ENCODE measurements at places on chromosomes 2 and 18.

- no peak for DNase-seq
Measured at GRCh38 chr18:63329431-63330145, 10.0 kb upstream of the BCL2 start.

- no peak for DNase-seq
Measured at GRCh38 chr2:99841749-99842148, 300.6 kb downstream of the AFF3 start.

DNA sequence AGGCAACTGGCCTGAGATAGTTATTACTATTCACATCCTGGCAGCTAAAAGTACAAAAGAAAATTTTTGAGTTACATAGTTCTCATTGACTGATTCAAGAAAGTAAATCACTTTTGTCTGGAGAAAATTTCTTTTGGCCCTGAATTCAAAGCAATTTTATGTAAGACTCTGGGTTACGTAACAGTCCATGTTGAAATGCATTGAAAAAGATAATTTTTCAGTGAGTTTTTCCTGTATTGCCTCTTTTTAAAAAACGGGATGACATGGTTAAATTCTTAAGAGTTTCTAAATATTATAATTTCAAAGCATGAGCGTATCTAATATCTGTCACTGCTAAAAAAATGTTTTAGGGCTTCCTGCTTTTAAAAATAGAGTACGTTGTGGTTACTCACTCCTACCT, 72.7 kb downstream of the ANKRD12 start:
- no peak for DNase-seq

DNA sequence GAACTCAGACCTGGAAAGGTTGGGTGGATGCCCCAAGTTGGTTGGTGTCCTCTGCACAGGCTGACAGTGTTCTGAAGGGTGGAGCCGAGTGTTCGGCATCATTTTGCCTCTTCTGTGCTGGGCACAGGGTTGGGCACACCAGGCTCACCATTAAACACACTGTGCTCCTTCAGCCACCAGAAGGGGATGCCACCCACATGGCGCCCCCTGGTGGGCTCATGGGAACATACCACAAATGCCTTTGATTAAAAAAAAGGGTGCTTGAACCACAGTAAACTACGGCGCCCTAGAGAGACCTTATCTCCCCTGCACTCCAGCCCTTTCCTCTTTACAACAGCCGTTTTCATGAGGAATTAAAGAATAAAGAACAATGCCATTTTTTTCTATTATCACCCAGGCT, 89.4 kb downstream of the CELF4 start:
- peak; percentile 2 for DNase-seq

DNA sequence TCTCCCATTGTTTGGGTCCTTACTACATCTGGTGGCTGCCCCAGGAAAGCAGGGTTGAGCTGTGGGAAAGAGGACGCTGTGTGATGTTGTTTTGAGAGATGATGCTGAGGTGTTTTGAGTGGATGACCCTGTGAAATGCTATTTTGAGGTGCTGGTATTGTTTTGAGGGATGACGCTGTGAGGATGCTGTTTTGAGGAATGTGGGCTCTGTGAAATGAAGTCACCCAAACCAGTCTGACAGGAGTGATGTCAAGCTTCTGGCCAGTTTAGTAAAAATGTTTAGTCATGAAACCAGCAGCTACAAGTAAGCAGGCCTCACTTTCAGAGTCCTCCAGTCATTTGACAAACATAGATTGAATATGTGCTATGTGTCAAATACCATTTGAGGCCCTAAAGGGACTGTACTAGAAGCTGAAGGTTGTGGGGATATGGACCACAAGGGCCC, 16.1 kb upstream of the PUM2 start:
- peak; percentile 97 for DNase-seq

DNA sequence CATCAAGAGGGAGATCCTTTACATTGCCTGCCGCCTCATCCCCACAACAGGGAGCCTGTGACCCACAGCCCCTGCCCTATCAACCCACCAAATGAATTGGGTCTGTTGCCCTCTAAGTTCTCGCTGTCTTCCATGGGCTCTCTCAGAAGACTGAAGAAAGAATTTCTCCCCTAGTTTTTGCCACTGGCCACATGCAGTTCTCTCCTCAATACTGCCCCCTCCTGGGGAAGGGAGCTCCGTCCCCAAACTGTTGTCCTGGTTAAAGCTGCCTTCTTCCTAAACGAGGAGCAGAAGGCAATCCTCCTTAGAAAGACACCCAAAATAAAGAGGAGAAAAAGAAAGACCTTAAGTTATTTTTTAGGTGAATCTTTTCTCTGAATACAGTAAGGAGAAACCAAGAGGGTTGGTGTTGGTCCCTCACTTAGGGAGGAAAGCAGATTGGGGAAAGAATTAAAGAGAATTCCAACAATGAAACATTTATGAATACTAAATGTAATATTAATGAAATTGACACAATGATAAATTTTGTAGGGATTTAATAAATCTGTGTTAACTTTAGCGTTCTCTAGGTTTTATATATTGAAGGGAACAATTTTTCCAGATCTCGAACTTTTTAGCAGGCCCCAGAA, 31.1 kb upstream of the SATB2 start:
- peak; percentile 61 for DNase-seq

DNA sequence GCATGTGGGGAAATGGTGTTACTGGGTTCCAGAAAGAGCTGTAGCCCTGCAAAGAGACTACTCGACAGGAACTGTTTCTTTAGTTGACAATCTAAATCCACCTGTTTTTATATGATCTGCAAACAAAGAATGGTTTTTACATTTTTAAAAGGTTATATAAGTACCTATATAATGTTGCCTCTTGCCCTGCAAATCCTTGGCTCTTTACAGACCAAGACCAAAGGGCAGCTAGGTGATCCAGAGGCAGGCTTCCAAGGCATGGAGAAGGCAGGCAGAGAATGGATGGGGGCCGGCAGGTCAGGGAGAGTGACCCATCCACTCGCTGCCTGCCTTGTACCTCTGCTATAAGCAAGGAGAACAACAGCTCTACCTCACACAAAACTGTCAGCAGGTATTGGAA, 173.6 kb downstream of the ANTXR1 start:
- no peak for DNase-seq

- no peak for DNase-seq
Measured at GRCh38 chr2:224211181-224211480, 172.0 kb upstream of the SERPINE2 start.

- no peak for DNase-seq
Measured at GRCh38 chr2:30803281-30803680, 4.0 kb downstream of the CAPN13 start.

- DNase-seq, result peak; percentile 41
Measured at GRCh38 chr2:218230882-218231281, 13.9 kb downstream of the ARPC2 start.

DNA sequence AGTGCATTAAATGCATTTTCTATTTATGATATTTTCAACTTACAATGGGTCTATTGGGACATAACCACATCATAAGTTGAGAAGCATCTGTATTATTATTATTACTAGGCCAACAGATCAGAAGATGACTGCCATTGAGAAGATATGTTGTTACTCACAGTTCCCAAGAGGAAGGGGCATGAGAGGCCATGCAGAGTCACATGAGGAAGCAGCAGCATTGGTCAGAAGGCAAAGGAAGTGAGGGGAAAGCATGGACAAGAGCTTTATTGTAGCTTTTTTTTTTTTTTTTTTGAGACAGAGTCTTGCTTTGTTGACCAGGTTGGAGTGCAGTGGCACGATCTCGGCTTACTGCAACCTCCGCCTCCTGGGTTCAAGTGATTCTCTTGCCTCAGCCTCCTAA, 66.2 kb upstream of the LCLAT1 start:
- DNase-seq, result no peak

GRCh38 chr2:54940723-54941122, 109.5 kb downstream of the RTN4 start:
- peak; percentile 62 for DNase-seq

GRCh38 chr2:98149333-98149697, 62.3 kb downstream of the VWA3B start:
- DNase-seq, result peak; percentile 78

DNA sequence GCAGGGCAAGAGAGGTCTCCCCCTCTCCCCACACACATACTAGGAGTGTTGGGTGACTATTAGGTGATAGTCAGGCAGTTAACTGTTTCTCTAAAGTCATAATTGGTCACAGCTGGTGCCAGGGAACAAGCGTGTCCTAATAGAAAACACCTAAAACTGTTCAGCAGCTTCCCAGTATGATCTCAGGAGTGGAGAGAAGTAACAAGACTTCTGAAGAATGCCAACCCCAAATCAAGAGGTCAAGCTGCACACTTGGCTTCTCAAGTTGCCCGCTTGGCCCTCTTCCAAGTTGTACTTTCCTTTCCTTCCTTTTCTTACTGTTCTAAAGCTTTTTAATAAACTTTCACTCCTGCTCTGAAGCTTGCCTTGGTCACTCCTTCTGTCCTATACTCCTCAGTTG, 22.4 kb upstream of the STAT1 start:
- DNase-seq, result no peak

- peak; percentile 41 for DNase-seq
Measured at GRCh38 chr2:230671117-230671516, 41.5 kb upstream of the CAB39 start.

DNA sequence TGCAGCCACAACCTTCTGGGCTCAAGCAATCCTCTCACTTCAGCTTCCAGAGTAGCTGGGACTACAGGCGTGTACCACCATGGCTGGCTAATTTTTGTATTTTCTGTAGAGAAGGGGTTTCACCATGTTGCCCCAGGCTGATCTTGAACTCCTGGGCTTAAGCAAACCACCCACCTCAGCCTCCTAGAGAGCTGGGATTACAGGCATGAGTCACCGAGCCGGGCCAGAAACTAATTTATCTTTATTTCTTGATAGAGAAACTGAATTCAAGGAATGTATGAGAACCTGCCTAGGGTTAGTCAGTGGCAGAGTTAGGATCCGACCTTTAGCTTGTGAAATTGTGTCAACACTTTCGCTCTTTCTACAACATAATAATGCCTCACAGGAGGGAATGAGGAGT, 19.3 kb upstream of the ITGAV start:
- peak; percentile 96 for DNase-seq

DNA sequence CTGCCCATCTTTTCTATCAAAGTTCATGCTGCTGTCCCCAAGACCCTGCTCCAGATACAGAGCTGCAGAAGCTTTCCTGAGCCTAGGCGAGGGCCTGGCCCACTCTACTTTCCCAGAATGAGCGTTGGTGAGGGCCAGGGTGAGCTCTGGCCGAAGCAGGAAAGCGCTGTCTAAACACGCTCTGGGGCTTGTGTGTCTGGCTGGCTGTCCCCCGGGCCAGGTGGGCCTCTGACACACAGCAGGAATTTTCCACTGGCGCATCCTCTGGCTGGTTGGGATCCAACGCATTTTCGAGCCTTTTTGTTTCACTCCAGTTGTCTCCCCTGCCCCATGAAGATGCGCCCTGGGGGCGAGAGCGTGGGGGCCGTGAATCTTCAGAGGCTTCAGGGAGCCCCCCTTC, 17.8 kb upstream of the KCNK3 start:
- no peak for DNase-seq

DNA sequence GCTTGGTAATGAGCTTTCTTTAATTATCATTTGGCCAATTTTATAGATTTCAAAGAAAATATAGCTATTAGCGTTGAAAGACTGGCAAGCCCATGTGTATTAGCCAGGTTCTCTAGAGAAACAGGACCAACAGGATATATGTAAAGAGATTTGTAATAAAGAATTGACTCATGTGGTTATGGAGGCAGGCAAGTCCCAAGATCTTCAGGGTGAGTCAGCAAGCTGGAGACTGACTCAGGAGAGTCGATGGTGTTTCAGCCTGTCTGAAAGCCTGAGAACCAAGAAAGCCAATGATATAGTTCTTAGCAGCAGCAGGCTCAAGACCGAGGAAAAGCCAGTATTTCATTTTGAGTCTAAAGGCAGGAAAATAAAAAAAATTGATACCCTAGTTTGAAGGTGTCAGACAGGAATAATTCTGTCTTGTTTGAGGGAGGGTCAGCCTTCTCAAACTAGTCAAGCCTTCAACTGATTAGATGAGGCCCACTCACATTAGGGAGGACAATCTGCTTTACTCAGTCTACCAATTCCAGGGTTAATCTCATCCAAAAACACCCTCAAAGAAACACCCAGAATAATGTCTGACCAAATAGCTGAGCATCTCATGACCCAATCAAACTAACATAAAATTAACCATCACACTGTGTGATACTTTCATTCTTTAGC, 78.3 kb upstream of the CRIM1 start:
- peak; percentile 98 for DNase-seq

DNA sequence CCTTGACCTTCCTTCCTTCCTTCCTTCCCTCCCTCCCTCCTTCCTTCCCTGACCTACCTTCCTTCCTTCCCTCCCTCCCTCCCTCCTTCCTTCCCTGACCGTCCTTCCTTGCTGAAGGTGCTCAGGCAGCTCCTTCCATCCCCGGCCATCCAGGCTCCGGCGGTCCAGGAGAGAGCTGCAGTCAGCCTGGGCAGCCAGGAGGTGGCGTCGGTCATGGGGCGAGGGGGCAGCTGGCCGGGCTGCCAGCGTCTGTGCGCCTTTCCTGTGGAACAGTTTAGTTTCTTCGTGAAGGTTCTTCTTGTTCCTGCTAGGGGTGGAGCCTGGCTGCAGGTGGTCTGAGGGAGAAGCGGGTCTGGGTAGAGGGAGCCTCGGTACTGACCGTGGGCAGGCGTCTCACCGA, 15.7 kb downstream of the GPR35 start:
- no peak for DNase-seq

DNA sequence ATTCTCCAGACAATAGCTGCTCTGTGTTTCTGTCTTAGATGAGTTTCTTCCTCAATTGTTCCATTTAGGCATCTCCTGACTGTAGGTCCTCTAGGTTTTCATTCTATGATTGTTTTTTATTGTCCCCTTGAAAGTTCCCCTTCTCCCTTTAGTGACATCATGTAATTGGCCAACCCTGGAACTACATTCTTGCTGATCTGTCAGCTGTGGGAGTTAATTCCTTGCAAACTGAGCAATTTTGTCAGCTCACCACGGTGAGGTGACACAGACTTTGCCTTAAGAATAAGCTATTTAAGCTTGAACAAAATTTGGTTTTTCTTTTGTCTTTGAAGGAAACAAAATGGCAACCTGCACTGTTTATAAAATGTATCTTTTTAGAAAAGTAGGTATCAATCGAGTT, 95.9 kb downstream of the TXNL1 start:
- DNase-seq, result no peak

DNA sequence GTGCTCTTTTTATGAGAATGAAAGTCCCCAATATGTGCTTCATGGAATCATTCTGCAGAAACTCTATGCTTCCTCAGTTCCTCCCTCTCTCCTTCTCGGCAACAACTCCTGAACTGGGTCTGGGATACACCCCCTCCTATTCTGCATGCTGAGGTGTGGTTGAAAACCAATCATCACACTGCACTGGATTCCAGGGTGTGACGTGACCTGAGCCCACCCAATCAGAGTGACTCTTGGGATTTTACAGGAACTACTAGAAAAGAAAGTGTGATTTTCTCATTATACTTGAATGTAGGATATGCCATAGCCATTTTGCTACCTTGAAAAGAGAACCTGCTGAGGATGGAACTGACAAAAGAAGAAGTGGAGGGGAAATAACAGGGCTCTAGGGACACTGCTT, 36.3 kb downstream of the ACVR1 start:
- DNase-seq, result no peak

GRCh38 chr2:211216221-211216620, 659.8 kb downstream of the CPS1 start:
- peak; percentile 54 for DNase-seq

- no peak for DNase-seq
Measured at GRCh38 chr2:45026924-45027450, 17.7 kb upstream of the SIX2 start.

GRCh38 chr2:59694176-59694575, 859.3 kb downstream of the BCL11A start:
- DNase-seq, result no peak

GRCh38 chr2:65566617-65567016, 134.2 kb upstream of the SPRED2 start:
- DNase-seq, result peak; percentile 92
